ENCODE measurements at places on chromosomes 2 and 18.

- DNase-seq = no peak
Observed at GRCh38 chr2:237660381-237660900, 33.1 kb downstream of the LRRFIP1 start.

DNA sequence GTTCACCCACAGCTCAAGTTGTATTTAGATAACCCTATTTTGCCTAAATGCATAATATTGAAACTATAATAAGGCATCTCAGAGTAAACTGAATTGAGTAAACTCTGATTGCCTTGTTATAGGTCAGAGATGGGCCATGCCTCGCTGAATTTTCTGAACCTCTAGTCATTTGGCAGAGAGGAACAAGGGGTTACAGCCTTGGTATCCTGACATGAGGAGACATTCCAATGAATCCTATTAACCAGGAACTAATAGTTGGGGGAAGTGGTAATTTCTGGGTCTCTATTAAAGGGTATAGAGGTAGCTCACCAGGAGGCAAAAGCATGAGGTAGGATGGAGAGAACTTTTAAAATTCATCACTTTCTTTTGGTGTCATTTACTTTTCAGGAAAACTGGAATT lies 227.4 kb upstream of the CHST9 start:
- DNase-seq = no peak

GRCh38 chr2:31414601-31415241 lies at the start of gene XDH:
TSS of gene XDH (minus strand) at chr2:31414742. CDS start at chr2:31414666, 76 bp downstream.
- DNase-seq = no peak

DNA sequence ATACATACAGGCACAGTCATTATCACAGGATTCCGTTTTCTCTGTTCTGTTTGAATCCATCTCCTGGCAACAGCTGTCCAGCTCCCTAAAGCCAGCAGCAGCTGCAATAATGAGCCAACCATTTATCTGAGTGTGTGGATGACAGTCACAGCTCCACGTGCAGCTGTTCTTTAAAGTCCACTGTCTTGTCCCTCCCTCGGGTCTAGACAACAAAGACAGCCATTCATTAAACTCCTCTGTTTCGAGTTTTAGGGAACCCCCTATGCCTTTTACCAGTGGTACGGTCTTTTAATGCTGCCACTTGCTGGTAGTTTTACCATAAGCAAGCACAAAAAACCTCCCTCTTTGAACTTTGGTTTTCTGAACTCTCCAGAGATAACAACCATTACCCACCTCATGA lies 16.0 kb upstream of the MSGN1 start:
- no peak for DNase-seq

GRCh38 chr2:144154205-144154604 lies 365.7 kb downstream of the ZEB2 start:
- no peak for DNase-seq

- no peak for DNase-seq
Observed at GRCh38 chr2:190835303-190835930, 45.2 kb upstream of the GLS start.

DNA sequence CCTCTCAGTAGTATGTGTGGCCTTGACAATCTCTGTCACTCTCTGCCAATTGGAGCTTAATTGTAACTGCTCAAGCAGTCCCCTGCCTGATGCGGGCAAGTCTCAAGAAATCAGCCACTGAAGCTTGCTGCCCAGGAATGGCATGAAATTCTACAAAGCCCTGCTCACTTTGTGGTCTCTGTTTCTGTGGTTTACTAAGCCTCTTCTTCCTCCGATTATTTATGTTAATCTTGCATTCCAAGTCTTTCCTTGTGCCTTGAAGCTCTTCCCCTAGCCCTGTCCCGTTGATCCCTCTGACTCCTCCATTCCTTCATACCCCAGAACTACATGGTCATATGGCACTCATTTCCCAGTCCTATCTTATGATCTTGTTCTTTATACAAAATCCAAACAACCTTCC lies 489.3 kb upstream of the CHST9 start:
- DNase-seq = no peak

All from progenitor cell of endocrine pancreas (in vitro differentiated cells).